ENCODE measurements at places on chromosomes 12 and 14.
A peak's percentile ranks its signal among the peaks of the same experiment; 100 is the strongest.

DNA sequence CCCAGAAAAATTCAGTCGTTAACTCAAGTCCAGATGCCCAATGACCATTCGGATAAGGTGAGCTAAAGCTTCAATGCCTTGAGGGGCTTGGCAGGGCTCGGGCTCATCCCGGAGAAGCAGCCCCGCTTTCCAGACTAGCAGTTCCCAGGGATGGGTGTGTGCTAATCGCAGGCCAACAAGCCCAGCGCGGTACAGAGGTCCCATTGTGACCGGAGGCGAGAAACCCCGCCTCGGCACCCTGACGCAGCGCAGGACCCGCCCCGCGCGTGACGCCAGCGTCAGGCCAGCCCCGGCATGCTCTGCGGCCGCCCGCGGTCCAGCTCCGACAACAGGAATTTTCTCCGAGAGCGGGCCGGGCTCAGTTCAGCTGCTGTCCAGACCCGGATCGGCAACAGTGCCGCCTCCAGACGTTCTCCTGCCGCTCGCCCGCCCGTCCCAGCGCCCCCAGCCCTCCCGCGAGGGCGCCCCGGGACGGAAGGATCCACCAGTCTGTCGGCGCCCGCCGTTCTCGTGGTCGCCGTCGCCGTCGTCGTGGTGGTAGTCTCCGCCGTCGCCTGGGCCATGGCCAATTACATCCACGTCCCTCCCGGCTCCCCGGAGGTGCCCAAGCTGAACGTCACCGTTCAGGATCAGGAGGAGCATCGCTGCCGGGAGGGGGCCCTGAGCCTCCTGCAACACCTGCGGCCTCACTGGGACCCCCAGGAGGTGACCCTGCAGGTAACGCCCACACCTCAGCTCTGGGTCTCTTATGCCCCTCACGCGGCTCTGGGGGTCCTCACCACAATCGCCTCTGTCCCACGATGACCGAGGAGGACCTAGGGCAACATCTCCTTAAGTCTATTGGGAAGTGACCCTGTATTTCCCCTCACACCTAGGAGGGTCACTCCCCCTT is at the start of gene ETNK1:
Gene ETNK1, plus strand, starts transcription at position 302 of the 892 bp plus-strand sequence. Its CDS starts 260 bp downstream, at position 562.
- DNase-seq = peak; percentile 37

DNA sequence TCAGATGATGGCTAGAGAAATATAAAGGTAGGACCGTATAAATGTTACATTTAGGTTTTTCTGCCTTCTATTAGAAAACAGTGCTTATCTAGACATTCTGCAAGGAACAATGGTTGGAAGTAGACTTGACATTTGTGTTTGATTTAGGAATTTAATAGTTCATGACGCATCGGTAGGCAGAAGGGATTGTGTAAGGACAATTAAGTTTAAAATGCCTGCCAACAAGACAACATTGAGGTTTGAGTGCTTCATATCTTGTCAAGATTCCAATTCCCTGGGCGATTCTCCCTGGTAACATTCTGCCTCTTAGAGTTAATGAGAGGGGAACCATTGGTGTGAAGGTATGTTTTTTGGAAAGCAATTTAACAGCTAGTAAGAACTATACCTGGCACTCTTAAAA is 186.8 kb upstream of the RBM19 start:
- no peak for DNase-seq

DNA sequence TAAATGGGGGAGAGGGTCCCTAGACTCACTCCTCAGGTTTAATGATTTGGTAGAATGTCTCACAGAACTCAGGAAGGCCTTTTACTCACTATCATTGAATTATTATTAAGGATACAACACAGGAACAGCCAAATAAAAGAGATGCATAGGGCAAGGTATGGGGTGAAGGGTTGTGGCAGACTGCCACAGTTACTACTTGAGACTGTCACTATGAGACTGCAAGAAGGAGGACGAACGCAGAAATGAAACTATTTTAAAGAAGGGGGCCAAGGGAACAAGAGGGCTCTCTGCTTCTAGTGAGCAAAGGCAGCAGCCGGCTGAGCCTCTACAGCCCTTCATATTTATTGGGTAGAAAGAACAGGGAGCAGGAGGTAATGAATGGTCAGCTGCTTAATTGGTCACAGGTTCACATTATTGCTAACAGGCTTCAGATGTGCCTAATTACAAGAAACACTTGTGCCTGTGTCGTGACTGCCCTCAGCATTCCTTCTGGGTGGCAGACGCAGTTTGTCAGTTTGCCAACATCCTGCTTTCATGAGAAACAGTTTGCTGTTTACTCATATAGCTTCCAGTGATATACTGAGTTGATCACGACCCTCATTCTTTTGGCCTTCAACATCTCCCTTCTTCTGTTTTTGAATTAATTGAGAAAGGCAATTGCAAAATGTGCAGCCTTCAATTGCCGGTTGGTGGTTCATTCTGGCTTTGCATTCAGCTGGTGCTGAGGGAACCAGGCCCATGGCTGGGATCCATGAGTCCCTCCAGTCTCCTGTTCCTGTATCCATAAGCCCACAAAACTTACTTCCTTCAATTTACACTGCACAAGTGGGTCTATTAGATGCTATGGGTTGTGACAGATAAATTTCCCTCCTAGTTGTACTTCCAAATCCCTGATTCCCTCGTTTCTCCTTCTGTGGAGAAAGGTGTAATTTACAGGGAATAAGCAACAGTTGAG is 82.8 kb upstream of the PLEKHG7 start:
- DNase-seq = no peak

- DNase-seq = no peak
Measured at GRCh38 chr12:52206304-52207040, 14.7 kb upstream of the KRT80 start.

All from GM12864 (cell line).